ENCODE measurements at places on chromosomes 6 and 20.

GRCh38 chr6:150573041-150573681 lies 26.5 kb upstream of the PLEKHG1 start:
- DNase-seq = no peak

DNA sequence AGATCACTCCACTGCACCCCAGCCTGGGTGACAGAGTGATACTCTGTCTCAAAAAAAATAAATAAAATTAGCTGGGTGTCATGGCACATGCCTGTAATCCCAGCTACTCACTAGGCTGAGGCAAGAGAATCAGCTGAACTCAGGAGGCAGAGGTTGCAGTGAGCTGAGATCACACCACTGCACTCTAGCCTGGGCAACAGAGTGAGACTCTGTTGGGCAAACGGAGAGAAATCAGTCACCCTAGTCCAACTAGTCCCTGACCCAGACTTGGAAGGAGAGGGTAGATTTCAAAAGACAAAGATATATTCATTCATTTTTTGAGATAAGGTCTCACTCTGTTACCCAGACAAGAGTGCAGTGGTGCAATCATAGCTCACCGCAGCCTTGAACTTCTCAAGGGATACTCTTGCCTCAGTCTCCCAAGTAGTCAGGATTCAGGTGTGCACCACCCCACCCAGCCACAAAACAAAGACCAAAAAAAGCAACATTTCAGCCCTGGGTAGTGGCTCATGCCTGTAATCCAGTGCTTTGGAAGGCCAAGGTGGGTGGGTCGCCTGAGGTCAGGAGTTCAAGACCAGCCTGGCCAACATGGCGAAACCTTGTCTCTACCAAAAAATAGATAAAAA lies 26.2 kb upstream of the NCOA3 start:
- DNase-seq = no peak

GRCh38 chr20:38855356-38855755 lies 49.9 kb downstream of the PPP1R16B start:
- no peak for DNase-seq

GRCh38 chr6:129748901-129749748 lies 39.1 kb upstream of the ARHGAP18 start:
- DNase-seq = no peak

- DNase-seq = no peak
Observed at GRCh38 chr6:40545954-40546353, 41.2 kb downstream of the LRFN2 start.

DNA sequence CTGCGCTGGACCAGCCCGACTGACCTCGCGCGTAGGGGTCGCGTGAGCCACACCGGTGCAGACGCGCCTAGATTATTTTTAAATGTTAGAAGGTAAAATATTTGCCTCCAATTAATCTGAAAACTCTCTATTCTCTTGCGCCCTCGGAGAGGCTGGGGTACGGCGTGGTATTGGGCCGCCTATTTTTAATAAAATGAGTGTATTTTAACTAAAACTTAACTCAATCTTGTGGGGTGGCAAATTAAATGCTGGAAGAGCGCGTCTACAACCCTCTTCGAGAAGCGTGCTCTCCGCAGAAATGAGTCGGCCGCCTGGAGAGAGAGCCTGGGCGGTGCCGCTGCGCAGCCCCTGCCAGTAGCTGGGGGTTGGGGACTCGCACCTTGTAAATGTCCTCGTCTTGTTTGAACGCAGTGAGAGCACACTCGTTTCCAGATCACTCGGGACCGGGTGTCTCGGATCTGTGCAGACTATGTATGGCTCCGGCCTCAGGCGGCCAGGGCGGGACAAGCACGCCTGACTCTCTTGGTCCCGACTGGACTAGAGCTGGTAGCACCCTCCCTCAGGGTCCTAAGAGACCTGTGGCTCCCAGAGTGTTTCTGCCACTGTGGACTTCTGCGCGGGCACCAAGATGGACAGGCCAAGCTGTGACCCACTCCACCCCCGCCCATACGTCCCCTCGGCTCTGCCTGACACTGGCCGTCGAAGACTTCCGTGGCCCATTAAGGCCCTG lies 2.0 kb upstream of the MAFB start:
- no peak for DNase-seq

- no peak for DNase-seq
Observed at GRCh38 chr6:89643406-89643805, 4.9 kb upstream of the LYRM2 start.

- no peak for DNase-seq
Observed at GRCh38 chr6:13762611-13763441, 51.2 kb upstream of the RANBP9 start.

- no peak for DNase-seq
Observed at GRCh38 chr6:102717737-102718456, 1324.4 kb downstream of the GRIK2 start.

GRCh38 chr6:43804550-43805223 lies 34.7 kb downstream of the VEGFA start:
- DNase-seq = no peak

DNA sequence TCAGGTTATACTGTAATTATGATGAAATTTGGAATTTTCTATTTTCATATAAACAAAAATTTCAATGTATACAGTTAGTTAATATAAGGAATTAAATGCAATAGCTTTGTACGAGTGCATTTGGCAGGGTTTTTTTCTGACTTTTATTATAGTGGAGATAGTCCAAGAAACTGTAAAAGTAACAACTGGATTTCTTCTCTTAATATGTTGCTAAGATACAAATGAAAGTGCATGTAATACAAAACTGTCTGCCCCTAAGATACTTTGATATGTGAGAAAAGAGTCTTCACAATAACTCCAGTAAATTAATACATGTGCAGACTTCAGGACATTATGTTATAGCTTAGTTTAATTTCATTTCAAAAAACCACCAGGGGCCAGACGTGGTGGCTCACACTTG lies 721.4 kb downstream of the CBLN4 start:
- no peak for DNase-seq

GRCh38 chr6:7154341-7155139 lies 46.8 kb downstream of the RREB1 start:
- no peak for DNase-seq

DNA sequence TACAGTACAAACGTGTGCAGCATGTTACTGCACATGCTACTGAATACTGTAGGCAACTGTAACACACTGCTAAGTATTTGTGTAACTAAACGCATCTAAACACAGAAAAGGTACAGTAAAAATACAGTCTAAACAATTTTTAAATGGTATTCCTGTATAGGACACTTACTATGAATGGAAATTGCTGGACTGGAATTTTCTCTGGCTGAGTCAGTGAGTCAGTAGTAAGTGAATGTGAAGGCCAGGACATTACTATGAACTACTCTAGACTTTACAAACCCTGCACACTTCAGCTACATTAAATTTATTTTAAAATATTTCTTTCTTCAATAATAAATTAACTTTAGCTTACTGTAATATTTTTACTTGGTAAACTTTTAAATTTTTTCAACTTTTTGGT lies 225.0 kb upstream of the TENT5A start:
- no peak for DNase-seq

- no peak for DNase-seq
Observed at GRCh38 chr20:51061418-51062045, 38.6 kb upstream of the KCNG1 start.

All from activated T-helper 1 cell treated with anti-CD3 and anti-CD28 coated beads, Interleukin-2, amount 50 U/mL, for 16 hours (primary cell).